ENCODE measurements at places on chromosomes 7 and 10. TPM values are rescaled to one million over a fixed set of nuclear protein-coding genes. Genes with fewer than 3 reads are reported as not detected.

GRCh38 chr10:117532003-117532385 lies 10.6 kb upstream of the EMX2 start:
- DNase-seq: no peak

The HYAL4 gene
- 0.08 TPM for polyA plus RNA-seq

DNA sequence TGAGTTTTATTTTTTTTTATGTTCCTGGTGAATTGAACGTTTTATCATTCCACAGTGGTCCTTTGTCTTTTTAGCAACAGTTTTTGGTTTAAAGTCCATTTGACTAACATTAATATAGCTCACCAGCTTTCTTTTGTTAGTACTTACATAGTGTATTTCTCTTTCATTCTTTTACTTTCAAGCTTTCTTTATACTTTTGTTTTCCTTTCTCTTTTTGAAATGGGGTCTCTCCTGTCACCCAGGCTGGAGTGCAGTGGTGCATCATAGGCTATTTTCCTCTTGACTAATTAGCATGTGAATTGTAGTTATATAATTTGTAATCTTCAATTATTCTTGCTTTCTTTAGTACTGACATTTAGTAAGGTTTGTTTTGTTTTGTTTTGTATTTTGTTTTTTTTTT lies 27.8 kb downstream of the GARIN1A start:
- DNase-seq: no peak

The ARHGEF5 gene
- polyA plus RNA-seq: 28.0 TPM

DNA sequence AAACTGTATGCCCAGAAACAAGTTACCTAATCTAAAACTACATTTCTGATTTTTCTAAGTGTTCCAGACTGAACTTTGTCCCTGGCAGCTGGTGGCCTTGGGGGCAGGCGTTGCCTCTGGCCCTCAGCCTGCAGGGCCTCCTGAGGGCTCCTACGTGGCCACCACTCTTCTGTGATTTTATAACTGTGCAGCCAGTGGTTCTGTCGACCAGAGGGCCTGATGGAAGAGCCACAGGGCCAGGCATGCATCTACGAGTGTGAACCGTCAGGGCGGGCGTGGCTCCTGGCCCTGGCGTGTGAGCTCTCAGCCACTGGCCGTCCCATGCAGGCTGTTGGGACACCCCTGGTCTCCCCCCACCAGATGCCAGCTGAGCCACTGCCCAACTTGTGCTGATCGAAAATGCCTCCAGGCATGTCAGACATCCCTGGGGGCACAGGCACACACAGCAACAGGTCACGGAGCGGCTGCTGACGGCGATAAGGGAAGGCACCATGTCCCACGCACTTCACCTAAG lies 173.4 kb downstream of the ZMYND11 start:
- DNase-seq: no peak

DNA sequence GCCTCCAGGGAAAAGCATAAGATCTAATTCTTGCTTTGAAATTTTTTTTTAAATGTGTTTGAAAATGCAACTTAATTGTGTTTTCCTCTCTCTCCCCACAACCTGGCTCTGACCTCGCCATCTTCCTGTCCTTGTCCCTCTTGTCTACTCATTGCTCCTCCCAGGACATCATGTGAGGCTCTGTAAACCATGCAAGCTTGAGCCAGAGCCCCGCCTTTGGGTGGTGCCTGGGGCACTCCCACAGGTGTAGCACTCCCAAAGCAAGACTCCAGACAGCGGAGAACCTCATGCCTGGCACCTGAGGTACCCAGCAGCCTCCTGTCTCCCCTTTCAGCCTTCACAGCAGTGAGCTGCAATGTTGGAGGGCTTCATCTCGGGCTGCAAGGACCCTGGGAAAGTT lies 9.8 kb upstream of the CDHR1 start:
- DNase-seq: no peak

DNA sequence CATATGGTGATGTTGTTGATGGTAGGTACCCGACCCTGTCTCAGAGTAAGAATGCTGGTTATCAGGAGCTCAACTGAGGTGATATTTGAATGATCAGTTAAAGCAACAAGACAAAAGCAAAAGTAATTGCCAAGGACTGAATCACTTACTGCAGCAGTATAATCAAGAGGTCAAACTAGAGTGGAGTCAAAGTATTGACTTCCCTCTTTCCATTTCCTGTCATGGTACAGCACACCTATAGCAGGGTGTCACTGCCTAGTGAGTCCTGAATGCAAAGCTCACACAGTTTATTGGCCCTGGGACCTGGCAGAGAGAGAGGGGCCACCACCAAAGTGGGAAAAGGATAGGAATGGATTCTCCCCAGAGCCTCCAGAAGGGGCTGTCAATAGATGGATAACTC lies 886.1 kb upstream of the SORCS1 start:
- no peak for DNase-seq

The GPRIN2 gene
- polyA plus RNA-seq: 3.1 TPM

Data from renal cortex interstitium (tissue), 15 donors.